PC-3 (cell line): ENCODE measurements at places on chromosomes 7 and 10. TPM values are rescaled to one million over a fixed set of nuclear protein-coding genes. Genes with fewer than 3 reads are reported as not detected.

GRCh38 chr10:16770670-16771069 is 46.6 kb downstream of the RSU1 start:
- DNase-seq = no peak

- peak; percentile 49 for DNase-seq
Measured at GRCh38 chr10:3895045-3895631, 110.1 kb upstream of the KLF6 start.

Gene NPY4R
- total RNA-seq = not detected in 2 replicates

Gene UBE3C
- 83.1 and 86.6 TPM in 2 replicates for total RNA-seq

Gene MTERF1
- 4.0 and 10.0 TPM in 2 replicates for total RNA-seq

GRCh38 chr7:118777308-118777707 is 552.8 kb downstream of the ANKRD7 start:
- no peak for DNase-seq

GRCh38 chr7:83036130-83036529 is 126.6 kb downstream of the PCLO start:
- no peak for DNase-seq

GRCh38 chr10:63600540-63600939 is 79.3 kb downstream of the REEP3 start:
- no peak for DNase-seq

GRCh38 chr10:114279289-114279688 is 40.2 kb downstream of the VWA2 start:
- DNase-seq = no peak

DNA sequence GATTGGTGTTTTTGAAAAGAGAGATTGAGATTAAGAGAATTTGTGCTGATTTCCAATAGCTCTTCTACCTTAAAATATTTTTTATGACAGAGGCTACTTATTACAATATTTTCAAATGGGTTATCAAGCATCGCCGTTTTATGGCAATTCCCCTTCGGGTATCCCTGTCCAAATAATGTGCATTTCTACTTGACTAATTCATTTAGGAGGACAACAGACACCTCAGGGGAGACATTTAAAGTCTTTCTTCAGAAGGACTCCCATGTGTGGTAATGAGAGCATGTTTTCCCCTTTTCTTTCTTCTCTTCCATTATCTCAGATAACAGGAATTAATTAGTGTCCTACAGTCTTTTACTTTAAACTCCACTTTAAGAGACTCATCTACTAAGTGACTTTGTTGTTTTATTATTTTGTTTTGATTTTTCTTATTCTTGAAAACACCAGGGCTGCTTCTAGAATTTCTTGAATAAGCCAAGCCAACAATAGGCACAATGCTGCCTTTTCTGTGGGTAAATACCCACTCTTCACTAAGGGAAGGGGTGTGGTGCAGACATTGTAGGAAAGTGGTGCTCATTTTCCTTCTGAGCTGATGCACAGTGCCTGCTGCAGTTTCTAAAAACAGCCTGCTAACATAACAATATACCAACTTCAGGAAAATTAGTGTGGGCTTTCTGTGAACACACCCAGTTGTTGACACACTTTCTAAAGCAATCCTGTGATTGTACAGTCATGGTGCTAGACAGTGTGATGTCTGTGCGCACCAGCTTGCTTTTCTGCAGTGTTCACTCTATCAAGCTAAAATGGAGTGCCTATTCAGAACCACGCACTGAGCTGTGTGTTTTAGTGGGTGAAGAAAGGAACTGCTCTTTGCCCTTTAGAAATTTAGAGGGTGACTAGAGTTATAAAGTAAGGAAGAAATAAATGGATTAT is 597.7 kb downstream of the NRG3 start:
- no peak for DNase-seq

Gene NME8
- total RNA-seq = not detected in 2 replicates

Gene PNLIP
- total RNA-seq = not detected in 2 replicates

Gene DNAJC9
- total RNA-seq = 282 and 283 TPM in 2 replicates

DNA sequence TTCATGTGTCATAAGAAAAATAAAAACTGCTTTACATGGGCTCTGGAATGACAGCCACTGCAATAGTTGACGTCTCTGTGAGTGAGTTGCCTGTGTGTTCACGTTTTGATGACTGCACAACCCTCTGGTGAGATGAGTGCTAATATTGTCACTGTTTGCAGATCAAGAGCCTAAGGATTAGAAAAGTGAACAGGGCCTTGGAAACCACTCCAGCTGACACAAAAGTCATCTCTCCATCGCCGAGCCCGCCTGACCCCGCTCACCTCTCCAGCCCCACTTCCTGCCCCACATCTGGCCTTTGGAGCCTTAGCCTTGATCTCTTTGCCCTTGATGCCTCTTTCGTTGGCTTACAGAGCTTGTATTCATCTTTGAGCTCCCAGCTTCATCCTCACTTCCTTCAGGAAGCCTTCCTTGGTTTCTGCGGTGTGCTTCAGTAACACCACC is 351.7 kb downstream of the TCERG1L start:
- DNase-seq = no peak
